SW 1271 (cell line): ENCODE measurements at places on chromosomes 4 and X.

DNA sequence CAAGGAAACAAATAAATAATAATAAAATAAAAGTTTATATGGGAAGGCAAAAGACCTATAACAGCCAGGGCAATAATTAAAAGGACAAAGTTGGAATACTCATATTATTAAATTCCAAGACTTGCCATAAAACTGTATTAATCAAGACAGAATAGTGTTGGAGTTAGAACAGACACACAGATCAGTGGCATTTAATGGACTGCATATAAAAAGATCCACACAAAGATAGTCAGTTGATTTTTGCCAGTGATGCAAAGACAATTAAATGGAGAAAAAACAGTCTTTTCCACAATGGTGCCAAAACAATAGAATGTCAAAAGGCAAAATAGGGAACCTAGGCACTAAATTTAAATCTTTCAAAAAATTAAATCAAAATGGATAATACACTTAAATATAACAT is 587.1 kb upstream of the GRIA3 start:
- DNase-seq: no peak

DNA sequence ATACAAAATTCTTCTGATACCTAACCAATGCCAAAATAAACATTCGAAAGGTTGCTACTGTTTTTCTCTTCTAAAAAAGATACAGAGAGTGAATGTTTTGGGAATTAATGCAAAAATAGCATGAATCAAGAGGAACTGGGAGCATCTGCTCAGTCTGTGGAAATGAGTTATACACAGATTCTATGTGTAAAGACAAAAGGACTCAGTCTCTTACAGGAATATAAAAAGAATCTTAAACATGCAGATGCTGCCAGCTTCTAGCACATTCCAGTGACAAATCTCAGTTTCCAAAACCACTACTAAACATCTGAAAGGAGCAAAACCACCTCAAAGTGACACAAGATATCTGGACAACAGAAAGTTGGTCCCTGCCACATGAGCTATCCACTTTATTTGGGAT is 55.0 kb downstream of the PAPSS1 start:
- DNase-seq: no peak

DNA sequence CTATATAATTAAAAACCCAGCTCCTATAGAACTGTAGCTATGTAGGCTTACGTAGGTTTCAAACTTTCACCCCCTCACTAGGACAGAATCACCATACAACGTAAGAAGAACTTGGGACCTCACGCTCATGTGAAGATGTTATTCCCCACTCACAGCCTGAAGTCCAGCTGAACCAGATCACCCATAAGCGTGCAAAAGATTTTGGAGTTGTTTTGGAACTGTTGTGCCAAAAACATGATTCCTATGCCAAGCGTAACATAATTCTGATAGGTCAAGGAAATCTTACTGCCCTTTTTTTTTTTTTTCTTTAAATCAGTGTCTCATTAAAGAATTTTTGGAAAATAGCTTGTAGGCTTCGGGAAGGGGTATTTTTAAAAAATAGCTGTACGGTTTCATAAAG is 57.0 kb downstream of the LCORL start:
- no peak for DNase-seq

GRCh38 chr4:76831711-76832373 is 66.1 kb downstream of the SOWAHB start:
- no peak for DNase-seq

- no peak for DNase-seq
These were observed 2.3 kb upstream of the METTL14 start for GRCh38 chr4:118682928-118683327.

- no peak for DNase-seq
These were observed 18.4 kb downstream of the ZFX start for GRCh38 chrX:24167719-24168472.

- no peak for DNase-seq
These were observed 94.9 kb upstream of the DDIT4L start for GRCh38 chr4:100285121-100285520.

GRCh38 chr4:16838226-16838875 is 60.1 kb downstream of the LDB2 start:
- DNase-seq: no peak

DNA sequence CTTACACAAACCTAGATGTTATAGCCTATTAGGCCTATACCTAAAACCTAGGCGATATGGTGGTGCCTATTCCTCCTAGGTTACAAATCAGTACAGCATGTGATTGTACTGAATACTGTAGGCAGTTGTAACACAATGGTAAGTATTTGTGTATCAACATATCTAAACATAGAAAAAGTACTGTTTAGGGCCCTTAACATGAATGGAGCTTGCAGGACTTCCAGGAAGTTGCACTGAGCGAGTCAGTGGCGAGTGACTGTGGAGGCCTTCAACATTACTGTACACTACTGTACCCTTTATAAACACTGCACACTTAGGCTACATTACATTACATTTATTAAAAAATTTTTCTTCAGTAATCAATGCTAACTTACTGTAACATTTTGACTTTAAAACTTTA is 37.8 kb downstream of the WWC2 start:
- no peak for DNase-seq

DNA sequence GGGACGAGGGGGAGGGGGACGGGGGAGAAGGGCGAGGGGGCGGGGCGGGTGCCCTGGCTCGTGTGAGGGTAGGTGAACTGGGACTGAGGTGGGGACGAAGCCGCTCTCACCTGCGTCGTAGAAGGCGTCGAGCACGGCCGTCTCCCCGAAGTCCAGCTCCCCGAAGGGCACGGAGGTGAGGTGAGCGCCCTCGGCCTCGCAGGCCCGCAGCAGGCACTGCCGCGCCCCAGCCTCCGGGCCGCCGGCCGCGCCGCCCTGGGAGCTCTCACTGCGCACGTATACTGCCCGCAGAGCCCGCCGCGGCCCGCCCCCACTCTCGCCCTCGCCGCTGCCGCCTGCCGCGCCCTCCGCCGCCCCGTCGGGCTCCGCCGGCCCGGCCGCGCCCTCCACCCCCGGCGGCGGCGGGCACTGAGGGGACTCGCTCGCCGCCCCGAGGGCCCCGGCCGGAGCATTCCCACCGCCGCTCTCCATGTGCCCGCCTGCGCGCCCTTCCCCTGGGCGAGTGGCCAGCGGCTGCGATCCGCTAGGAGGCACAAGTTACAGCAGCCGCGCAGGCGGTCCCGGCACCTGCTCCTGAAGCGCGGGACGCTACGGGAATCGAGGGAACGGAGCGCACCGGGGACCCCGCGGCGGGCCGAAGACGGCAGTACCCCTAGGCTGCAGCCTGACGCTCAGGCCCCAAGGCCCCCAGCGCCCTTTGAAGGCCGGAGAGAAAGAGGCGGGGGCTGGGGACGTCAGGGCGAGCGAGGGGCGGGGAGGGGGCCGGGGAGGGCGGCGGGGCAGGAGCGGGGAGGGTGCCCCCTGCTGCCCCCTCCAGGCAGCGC is at the start of gene MAP3K15:
Gene MAP3K15 (minus strand): TSS at position 718 of the 824 bp plus-strand sequence. CDS start 247 bp downstream, at position 471.
- no peak for DNase-seq
